Hepatic stellate cell (primary cell): ENCODE measurements at places on chromosomes 12 and 14.

DNA sequence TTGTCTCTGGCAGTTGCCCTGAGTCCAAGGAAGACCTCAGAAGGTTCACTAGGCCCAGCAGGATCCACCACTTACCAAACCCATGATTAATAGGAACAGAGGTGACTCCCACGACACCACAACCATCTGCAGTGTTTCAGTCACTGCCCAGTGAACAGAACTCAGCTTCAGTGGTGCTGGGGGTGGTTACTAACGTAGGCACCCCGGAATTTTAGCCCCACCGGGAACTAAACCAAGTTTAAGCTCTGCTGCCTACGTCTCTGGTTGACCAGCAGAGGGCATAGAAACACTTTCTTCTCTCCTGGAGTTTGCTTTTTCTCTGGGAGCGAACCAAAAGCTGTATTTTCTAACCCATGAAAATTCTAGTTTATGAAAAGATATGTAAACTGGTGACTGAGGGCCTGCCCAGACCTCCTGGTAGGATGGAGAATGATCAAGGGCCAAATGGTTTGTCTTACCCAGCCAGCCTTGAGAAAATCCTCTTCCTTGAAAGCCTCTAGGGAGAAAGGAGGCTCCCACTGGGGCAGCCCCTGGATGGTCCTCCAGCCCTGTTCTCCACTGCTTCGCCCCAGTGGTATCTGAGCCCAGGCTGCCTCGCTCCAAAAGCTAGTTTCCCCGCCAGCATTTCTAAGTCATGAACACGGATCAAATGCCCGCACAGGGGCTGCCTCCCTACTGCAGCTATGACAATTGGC lies 379.8 kb downstream of the DPF3 start:
- peak; percentile 54 for DNase-seq

DNA sequence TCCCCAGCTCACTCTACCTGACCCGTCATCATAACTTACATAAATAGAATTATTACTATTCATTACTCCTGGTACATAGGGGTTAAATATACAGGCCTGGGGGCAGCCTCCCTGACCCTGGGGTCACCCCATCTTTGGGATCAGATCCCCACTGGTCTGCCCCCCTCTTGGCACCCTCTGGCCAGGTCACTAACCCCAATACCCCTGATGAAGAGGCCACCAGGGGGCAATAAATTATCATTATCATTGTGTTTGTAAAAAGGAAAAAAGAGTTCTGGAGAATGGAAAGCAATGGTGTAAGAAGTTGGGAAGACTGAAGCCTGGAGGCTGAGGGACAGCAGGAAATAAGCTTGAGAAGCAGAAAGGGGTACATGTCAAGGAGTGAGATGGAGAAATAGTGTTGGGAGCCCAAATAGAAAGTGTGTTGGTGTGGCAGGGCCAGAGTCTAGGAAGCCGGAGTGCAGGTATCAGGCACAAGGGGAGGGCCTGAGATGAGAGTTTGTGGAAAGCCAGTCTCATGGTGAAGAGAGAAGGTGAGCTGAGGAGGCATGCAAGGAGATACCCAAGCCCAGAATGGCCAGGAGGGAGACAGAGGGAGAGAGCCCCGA lies 6.1 kb upstream of the AAAS start:
- DNase-seq: peak; percentile 35

DNA sequence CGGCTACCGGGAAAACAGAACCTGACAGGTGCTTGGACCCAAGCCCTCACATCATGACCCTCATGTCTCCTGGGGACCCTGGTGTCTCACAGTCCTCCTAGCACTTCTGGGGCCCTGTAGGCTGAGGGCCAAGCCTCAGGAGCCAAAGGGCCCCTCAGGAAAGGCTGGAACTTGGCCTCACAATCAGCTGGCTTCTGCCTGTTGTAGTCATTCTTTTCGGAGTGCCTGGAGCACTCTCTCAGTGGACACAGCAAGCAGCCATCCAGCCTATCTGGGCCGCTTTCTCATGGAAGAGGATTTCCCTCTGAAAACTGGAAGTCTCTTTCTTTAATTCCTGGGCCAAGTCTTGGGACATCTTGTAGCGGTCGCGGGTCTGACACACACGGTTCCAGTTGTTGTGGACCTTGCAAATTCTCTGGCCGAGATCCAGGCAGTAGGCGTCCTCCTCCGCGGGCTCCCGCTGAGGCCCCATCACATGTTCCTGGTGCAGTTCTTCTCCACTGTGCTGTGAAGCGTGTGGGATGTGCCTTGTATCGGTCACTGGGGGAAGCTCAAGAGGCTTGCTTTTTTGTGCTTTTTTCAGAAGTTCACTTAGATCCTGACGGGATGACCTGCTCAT lies 169.3 kb downstream of the EMP1 start:
- DNase-seq: no peak

DNA sequence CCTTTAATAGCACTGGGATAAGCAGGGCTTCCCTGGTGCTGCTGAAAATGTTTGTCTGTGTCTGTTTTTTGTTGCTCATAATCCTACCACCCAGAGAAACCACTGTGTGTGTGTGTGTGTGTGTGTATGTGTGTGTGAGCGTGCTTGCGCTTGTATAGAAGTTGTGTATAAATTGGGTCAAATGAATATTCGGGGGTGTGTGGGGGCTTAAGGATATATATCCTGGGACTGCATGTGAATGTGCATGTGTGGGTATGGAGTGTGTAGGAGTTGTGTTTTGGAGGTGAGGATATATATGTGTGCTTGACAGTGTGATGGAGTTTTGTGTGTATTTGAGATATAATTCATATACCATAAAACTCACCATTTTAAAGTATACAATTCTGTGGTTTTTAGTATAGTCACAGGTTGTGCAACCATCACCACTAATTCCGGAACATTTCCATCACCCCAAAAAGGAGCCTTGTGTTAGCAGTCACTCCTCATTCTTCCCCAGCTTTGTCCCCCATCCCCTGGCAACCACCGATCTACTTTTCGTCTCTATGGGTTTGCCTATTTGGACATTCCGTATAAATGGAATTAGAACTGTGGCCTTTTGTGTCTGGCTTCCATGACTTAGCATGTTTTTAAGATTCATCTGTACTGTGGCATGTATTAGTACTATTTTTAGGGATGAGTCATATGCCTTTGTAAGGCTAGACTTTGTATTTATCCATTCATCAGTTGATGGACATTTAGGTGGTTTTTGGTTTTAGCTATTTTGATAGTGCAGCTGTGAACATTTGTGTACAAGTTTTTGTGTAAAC lies 25.6 kb downstream of the TCTN1 start:
- DNase-seq: peak; percentile 61

GRCh38 chr12:53069621-53070410 lies 9.4 kb downstream of the SPRYD3 start:
- no peak for DNase-seq

GRCh38 chr12:39682689-39683477 lies 63.3 kb upstream of the ABCD2 start:
- no peak for DNase-seq

GRCh38 chr14:68643673-68644072 lies 149.2 kb downstream of the ZFP36L1 start:
- DNase-seq: no peak

GRCh38 chr12:58814036-58814435 lies 106.3 kb downstream of the LRIG3 start:
- no peak for DNase-seq

- no peak for DNase-seq
These were observed 16.5 kb downstream of the TRAF3 start for GRCh38 chr14:102793531-102794328.

DNA sequence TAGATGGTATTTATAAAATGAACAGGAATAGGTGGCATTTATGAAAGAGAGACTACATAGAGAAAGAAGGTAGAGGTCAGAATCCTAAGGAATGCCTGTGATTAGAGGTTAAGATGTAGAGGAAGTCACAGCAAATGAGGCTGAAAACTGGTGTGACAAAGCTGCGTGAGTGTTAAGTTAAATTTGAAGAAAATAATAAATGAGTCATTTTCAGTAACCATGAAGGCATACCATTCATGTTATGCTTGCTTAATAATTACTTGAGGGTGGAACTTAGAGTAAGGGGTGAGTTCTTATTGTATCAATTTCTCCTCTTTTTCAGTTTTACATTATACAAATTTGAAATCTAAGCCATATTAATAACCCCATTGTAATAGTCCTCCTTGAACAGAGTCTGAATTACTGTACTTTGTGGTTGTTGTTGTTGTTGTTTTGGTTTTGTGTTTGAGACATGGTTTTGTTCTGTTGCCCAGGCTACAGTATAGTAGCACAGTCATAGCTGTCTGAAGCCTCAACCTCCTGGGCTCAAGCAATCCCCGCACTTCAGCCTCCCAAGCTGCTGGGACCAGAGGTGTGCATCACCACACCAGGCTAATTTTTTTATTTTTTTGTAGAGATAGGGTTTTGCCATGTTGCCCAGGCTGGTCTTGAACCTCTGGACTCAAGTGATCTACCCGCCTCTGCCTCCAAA lies 761.5 kb downstream of the GALC start:
- DNase-seq: no peak

- DNase-seq: peak; percentile 88
These were observed 19.3 kb upstream of the KRT7 start for GRCh38 chr12:52213564-52214420.

DNA sequence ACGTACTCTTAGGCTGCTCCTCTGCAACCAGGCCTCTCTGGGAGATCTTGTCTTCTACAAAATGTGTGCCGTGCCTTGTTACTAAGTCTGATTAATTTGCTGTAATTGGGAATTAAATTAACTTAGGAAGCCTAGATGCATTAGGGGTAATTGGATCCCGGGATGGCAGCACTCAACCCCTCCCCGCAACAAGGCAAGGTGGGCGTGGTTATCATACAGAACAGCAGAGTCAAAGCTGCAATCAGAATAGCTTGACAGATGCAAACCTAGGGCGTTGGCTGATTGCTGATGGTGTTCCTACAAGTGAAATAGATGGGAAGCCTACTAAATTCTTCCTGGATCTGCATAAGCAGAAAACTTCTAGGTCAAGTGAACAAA lies 34.5 kb upstream of the NFYB start:
- no peak for DNase-seq

DNA sequence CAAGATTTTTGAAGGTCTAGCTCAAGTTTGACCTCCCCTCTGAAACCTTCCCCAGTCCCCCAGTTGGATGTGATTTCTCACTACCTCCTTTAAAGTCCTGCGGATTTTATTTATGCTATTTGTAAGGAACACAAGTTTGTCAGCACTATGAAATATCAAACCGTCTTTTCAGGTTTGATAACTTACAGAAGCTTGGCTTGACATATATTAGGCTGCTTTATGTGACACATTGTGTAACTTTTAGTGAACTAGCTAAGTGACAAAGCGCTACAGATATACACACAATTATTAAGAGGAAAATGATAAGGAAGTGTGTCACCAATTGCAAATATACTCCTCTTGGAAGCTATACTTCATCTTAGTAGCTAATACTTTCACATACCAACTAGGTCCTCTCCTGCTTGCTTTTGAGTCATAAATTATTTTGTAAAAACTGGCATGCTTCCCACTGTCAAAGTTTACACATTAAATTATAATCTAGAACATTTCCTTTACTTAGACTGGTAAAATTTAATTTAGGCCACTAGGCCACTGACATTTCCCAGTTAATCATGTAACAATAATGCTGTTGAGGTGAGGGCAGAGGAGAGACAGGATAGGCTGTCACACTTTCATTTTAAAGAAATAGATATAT lies 149.5 kb downstream of the TMTC3 start:
- DNase-seq: no peak

- no peak for DNase-seq
These were observed 325.2 kb upstream of the RGS6 start for GRCh38 chr14:71607056-71607455.

DNA sequence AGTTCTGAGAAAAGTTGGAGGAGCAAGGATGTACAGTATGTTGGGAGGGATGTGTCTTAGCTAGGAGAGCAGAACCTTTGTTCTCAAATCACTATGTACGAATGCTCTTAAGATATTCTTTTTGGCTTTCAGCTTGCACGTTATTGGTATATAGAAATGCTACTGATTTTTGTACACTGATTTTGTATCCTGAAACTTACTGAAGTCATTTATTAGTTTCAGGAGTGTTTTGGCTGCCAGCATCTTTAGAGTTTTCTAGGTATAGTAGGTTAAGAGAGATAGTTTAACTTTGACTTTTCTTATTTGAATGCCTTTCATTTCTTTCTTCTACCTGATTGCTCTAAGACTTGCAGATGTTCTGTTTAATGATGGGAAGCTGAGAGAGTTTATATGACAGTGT lies 442.8 kb upstream of the FBXO33 start:
- no peak for DNase-seq

DNA sequence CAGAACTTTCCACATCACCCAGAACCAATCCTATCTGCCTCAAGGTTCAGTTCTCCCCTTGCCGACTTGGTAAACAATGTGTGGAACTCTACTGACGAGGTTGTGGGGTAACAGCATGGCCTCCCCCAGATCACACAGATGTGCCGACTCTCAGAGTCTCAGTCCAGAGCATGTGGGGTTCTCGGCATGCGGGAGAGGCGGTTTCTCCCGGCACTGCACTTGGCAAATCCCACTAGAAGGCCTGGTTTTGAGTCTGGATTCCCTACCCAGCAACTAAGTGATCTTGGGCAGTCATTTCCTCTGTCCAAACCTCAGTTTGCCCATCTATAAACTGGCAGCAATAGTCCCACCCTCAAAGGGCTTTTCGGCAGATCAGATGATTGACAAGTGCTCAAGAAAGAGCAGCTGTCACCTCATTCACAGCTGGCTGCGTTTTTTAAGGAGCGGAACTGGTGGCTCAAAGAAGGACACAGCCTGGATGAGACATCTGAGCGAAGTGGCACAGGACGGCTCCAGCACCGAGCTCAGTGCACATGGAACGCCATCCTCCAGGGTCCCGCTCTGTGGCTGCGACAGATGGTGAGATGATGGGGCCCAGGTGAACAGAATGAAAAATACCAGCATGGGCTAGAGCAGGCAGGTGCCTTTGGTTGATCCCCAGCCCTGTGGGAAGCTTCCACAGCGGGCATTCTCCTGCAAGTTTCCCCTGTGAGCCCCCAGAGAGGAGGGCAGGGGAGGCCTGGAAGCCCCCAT lies 7.3 kb downstream of the TESC start:
- DNase-seq: no peak

GRCh38 chr12:121545480-121545879 lies 35.3 kb downstream of the KDM2B start:
- no peak for DNase-seq

GRCh38 chr12:65518771-65519170 lies 240.3 kb downstream of the MSRB3 start:
- no peak for DNase-seq

DNA sequence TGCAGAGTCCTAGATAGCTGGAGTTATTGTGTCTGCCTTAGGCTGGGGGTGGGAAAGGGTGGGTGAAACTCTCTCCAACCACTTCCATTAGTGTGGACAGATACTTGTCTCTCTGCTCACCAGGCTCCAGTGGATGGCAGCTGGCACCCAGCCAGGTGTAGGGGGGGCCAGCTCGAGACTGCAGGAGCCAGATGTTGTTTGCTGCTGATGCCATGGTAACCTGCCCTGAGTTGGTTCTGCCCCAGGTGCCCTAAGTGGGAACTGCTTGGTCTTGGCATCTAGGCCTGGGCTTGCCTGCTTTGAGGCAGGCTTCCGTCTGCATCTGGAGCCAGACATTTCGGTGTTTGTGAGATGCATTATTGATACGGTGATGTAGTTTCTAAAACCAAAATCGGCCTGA lies 82.2 kb downstream of the ADCK1 start:
- no peak for DNase-seq

- DNase-seq: no peak
These were observed 11.6 kb upstream of the HAL start for GRCh38 chr12:96007729-96008128.

GRCh38 chr12:48852734-48853688 lies 1.0 kb upstream of the DDX23 start:
- DNase-seq: peak; percentile 85

- no peak for DNase-seq
These were observed 25.5 kb upstream of the PRICKLE1 start for GRCh38 chr12:42615006-42615405.
